ENCODE measurements at places on chromosomes 6 and 20. TPM values are rescaled to one million over a fixed set of nuclear protein-coding genes. Genes with fewer than 3 reads are reported as not detected.

CDSN gene
- total RNA-seq: not detected

PEX7 gene
- total RNA-seq: 11.9 TPM

BCAS1 gene
- total RNA-seq: under 0.01 TPM

KHDC1 gene
- 1.7 TPM for total RNA-seq

LCA5 gene
- 2.0 TPM for total RNA-seq

CCN2 gene
- total RNA-seq: 211 TPM

NMBR gene
- not detected for total RNA-seq

FOXP4 gene
- total RNA-seq: 0.72 TPM

PNLDC1 gene
- total RNA-seq: not detected

PERP gene
- 7.7 TPM for total RNA-seq

FUT9 gene
- not detected for total RNA-seq

GRCh38 chr6:1379017-1379787, 10.2 kb upstream of the FOXF2 start:
- DNase-seq: no peak

DNA sequence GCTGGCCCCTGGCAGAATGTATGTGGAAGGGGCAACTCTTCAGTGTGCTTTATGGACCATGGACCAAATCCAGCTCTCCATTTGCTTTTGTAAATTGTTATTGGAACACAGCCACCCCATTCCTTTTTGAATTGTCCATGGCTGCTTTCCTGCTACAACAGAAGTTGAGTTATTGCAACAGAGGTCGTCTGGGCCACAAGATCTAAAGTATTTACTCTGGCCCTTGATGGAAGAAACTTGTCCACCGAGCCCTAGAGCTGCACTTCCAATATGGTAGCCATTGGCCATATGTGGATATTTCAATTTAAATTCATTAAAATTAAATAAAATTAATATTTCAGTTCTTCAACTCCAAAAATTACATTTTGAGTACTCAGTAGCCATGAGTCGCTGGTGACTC, 543.5 kb downstream of the PTPRT start:
- DNase-seq: no peak

DNA sequence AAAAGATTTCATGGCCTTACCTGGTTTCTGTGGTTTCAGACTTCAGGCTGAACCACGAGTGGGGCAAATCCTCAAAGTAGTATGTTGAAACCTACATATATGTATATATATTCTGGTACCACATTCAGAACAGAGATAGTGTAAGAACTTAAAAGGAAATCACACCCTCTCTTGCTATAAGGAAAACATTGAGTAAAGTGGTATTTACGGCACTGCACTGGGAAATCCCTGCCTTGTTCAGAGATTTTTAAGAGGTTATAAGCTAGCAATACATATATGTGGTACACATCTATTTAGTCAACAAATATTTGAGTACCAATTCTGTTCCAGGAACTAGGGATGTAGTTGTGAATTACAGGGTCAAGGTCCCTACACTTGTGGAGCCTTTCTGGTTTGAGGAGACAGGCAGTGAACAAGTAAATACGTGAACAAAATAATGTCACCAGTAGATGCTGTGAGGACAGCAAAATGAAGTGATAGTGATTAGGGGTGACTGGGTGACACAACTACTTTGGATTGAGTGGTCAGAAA, 1.7 kb downstream of the TM9SF4 start:
- DNase-seq: no peak

GRCh38 chr6:136772685-136773472, 19.4 kb downstream of the MAP3K5 start:
- no peak for DNase-seq

- DNase-seq: peak; percentile 84
Measured at GRCh38 chr6:3585320-3585935, 128.6 kb upstream of the SLC22A23 start.

DNA sequence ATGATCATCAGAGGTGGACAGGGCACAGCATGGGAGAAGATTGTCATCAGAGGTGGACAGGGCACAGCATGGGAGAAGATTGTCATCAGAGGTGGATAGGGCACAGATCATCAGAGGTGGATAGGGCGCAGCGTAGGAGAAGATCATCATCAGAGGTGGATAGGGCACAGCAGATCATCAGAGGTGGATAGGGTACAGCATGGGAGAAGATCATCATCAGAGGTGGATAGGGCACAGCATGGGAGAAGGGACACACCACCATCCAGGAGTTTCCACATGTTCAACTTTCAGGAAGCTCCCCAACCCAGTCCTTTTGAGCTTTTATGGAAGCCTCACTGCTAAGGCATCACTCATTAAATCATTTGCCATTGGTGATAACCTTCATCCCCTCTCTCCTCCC, 104.1 kb downstream of the MAP7 start:
- DNase-seq: no peak

DNA sequence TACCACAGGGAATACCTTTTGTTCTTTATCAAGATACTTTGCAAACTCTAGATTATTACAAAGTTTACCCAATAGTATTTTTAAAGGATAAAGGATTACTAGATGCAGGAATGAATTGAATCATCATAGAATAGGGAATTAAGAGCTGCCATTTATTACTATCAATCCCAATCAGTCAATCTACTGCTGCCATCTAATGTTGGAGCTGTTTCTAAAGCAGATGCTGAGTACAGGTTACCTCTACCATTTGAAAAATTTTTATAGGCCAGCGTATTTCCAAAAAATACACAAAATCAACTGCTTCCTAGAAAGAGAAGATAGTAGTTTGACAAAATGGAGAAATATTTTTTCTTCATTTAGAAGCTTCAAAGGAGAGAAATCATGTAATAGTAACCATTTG, 520.4 kb downstream of the ADGRB3 start:
- DNase-seq: no peak

DNA sequence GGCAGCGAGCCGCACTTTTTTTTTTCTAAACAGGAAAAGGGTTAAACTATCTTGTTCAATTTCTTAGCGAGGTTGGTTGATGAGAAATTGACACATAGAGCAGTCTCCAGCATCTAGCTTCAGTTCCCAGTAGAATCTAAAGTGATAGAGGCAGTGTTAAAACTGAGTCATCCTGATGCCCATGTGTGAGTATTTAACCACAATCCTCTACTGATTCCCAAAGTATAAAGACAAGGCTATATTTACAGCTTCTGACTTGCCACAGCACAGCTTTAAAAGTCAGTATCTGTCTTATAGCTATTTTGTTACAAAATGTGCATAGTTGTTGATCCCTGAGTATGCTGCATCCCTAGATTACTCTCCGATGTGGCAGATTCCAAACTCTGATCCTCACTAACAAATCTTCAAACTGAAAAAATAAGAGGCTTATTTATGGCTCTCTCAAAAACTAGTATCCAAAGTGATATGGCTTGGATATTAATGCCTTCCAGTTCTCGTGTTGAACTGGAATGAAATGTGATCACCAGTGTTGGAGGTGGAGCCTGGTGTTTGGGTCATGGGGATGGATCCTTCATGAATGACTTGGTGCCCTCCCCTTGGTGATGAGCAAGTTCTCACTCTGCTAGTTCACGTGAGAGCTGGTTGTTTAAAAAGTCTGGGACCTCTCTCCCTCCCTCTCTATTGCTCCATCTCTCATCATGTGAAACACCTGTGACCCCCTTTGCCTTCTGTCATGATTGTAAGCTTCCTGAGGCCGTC, 13.1 kb upstream of the POPDC3 start:
- DNase-seq: peak; percentile 78

DNA sequence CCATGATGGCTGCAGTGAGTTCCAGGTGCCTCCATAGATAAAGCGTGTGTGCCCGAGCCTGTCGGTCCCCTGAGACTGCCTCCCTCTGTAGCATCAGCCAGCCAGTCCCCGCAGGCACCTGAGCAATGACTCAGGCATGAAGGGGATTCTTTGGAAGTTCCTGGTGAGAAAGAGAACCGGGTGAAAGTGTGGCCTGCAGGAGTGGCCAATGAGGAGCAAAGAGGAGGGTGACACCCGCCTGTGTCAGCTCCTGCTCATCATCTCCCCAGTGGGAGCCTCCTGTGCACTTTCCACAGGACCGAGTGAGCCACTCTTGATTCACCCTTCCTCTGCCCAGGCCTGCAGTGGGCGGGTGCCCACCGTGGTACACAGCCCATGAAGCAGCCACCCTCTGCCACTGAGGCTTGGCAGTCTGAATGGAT, 71.2 kb upstream of the PTPN1 start:
- peak; percentile 91 for DNase-seq

GRCh38 chr20:2335096-2335870, 39.5 kb downstream of the TGM3 start:
- DNase-seq: no peak

GRCh38 chr6:28635547-28636158, 110.0 kb downstream of the GPX5 start:
- no peak for DNase-seq

- DNase-seq: no peak
Measured at GRCh38 chr6:137092018-137092417, 47.3 kb upstream of the IL20RA start.

- DNase-seq: no peak
Measured at GRCh38 chr20:21137078-21137477, 11.2 kb downstream of the KIZ start.

DNA sequence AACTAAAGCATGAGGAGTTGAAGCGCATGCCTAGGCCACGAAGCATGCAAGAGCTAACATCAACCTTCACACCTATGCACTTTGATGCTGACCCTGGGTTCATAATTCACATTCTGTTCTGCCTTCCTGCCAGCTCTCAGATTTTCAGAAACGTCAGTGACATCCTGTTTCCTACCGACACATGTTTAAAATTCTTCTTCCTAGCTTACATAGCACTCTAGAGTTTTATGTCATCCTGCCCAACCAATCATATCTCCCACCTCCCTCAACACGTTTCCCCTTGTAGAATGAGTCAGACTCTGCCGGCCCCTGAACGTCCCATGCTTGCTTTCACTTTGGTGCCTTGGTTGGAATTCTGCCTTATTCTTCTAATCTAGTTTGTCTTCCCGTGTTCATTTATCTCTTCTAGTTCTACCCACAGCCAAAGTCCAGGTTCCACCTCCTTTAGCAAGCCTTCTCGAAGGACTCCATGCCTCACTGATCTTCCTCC, 97.2 kb upstream of the MAP7 start:
- peak; percentile 97 for DNase-seq

DNA sequence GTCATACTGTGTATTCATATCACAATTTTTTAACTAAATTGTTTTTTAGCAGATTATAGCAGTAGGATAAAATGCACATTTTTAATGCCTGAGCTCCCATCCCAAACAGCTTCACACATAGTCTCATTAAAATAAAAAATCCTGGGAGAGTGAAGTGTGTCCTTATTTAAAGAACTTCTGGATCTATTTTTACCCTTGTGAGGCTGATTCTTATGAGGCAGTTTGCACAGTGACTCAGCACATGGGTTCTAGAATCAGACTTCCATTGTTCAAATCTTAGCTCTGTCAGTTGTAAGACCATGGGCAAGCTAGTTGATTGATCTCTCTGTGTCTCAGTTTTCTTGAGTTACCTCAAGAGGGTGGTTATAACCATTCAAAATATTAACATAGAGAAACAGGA, 72.3 kb downstream of the MACROD2 start:
- no peak for DNase-seq

DNA sequence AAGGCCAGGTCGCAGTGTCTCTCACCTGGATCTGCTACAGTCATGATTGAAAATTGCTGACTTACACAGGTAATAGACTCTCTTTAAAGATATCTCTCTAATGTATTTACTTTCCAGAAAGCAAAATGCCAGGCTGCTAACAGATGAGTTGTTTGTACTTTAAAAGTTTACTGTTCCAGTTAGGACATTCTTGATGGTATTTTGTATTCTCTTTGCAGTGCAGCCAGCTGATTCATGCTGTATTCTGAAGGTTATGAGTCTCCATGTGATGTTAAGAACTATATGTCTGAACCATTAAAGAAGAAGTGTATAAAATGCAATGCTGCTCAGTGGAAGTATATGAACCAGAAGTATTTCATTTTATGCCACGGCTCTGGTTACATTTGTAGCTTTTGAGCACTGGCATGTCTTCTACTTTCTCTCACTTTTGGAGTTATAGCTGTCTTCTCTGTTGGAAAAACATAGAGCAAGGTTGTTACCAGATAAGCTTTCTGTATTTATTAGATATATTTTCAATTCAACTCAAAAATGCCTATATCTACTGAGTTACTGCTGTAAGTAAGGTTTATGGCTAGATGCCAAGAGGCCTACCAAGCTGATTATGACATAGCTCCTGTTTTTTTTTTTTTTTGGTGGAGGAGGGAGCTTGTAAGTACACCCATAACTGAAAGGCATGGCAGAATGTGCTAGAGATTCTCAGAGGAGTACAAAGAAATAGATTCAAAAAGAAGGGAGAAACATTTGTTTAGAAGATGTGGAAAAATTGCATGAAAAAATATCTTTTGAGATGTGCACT, 130.5 kb upstream of the MAN1A1 start:
- peak; percentile 57 for DNase-seq

DNA sequence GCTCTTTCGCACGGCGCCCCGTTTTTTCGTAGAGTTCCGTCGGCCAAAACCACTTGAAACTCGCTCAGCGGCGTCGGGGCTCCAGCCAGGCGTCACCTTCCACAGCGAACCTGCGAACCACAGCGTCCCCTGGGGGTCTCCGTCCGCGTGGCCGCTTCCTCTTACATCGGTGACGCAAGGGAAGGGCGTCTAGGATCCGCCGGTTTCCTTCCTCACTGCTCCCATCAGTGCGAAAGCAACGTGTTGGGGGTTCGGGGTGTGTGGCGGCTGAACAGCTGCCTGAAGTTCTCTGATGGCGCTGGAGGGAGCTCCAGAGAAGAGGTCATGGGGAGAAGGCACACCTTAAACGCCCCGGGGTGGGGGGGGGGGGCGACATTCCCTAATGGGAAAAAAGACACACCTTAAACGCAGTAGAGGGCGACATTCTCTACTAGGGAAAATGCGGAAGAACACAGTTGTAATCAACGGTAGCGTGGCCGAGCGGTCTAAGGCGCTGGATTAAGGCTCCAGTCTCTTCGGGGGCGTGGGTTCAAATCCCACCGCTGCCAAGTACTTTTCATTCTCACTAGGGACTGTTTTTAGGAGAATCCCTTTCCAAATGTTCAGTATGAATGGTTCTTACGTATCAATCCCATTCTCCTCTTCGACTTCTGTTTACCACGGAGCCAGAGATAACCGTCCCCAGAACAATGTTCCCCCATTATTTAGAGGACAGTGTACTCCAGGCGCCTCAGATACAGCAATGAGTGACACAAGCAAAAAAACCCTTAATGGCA, 16.4 kb downstream of the ZNF311 start:
- peak; percentile 61 for DNase-seq

GRCh38 chr20:45781391-45781931, 10.2 kb downstream of the WFDC3 start:
- DNase-seq: peak; percentile 95

DNA sequence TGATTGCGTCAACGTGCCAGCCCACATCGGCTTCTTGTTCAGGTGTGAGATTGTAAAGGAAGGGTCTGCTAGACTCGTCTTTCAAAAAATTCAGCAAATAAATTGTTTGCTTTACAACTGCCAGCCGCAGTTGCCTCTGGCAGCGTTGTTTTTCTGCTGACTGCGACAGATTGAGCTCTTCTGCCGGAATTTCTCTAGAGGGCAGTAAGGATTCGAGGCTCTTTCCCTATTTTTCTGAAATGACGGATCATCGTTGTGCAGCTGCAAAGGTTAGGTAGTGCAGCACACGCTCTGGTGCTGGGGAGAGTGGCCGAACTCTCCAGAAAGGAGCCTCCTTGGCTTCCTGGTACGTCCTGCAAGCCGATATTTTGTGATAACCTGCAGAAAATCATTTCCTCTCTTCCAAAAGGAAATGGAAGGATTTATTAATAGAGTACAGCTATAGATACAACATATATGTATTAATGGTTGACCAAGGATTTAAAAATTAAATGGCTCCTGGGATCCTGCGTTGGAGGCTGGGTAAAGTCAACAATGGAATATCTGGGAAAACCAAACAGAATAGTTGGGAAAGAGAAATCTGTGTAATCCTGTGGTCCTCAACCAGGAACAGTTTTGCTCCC, 121.9 kb upstream of the ZFP64 start:
- peak; percentile 35 for DNase-seq

- no peak for DNase-seq
Measured at GRCh38 chr20:36093025-36093803, 61.3 kb upstream of the EPB41L1 start.
